ENCODE measurements at places on chromosomes 11 and 22.

DNA sequence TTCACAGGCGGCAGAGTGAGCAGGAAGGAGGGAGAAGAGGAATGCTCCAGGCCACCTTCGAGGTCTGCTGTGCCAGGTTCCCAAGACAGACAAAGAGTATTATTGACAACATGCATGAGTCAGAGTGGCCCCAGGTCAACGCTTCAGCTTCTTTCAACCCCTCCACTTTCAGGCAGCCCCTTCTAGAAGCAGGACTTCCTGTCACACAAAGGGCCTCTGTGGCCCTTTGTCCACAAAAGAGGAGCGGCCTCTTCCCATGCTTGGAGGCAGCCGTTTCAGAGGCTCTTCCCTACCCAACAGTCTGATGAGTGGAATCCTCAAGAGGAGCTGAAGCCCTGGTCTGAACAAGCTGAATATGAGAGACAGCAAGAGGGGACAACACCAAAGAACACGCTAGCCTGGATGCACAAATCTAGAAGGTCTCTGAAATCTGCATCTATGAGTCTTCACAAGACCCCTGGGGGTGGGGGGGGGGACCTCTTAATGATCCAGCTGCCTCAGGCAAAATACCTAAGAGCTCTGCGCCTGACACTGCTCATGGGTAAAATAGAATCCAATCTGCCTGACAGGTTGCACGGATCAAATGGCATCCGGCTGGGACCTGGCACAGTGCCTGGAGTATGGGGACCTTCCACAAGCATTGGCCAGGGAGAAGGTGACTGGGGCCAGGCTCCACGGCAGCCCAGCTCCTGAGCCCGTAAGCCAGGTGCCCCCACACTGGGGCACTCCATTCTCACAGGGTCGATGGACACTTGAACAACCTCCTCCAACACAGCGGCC, 67.5 kb downstream of the PACSIN2 start:
- DNase-seq = no peak

DNA sequence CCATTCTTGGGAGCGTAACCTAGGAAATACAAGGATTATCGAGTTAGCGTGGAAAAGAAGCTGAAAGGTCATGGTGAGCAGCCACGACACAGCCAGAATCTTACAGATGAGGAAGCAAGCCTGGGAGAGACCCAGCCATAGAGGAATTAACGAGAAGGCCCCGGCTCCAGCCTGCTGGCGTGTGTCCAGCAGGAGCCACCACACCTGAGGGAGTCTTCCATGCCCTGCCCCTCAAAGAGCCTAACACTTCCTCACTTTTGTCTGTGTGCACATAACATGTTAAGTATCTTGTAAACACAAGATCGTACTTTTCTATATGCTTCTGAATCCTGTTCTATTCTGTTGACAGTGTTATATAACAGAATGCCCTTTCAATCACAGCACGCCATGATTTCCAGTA, 18.1 kb downstream of the CECR2 start:
- DNase-seq = no peak

DNA sequence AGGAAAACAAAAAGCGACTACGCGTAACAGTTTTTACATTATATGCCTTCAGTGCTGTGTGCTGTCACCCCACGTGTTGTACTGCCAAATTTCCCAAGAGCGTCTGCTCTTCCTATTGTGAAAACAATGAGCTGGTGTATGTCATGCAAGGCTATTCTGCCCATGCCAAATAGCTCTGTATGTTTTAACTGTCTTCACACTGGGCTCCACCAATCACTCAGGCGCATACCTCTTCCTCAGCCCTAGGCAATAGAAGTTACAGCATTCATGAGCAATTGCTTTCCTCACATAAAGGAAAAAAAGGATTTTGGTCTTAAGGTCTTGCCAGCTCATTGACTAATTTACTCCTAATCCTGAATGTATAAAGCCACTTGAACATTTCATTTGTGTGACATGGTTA, 606.8 kb downstream of the NTM start:
- DNase-seq = no peak

DNA sequence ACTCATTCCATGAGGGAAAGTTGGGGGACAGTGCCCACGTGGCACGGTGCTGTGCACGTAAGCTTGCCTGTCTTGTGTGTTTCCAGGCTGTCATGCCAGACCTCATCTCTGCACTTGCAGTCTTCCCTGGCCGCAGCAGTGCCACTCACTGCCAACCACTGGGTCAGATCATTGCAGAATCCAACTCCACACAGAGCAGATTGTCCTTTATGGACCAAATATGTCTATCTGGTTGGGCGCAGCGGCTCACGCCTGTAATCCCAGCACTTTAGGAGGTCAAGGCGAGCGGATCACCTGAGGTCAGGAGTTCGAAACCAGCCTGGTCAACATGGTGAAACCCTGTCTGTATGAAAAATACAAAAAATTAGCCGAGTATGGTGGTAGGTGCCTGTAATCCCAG, 4.4 kb upstream of the PPARA start:
- no peak for DNase-seq

DNA sequence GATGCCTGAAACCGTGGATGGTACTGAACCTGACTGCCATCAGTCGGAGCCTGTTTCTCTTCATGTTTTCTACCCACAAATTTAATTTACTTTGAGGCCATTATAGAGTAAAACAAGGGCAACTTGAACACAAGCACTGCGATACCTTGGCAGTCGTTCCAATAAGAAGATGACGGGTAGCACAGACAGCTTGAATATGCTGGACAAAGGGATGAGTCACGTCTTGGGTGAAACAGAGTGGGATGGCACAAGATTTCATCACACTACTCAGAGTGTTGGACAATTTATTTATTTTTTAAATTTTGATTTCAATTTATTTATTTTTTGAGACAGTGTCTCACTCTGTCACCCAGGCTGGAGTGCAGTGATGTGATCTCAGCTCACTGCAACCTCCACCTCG, 5.7 kb downstream of the DIXDC1 start:
- no peak for DNase-seq

Measured in effector memory CD8-positive, alpha-beta T cell (primary cell).